ENCODE measurements at places on chromosomes 2 and 18.

GRCh38 chr2:558302-558642 is 118.9 kb downstream of the TMEM18 start:
- no peak for DNase-seq

DNA sequence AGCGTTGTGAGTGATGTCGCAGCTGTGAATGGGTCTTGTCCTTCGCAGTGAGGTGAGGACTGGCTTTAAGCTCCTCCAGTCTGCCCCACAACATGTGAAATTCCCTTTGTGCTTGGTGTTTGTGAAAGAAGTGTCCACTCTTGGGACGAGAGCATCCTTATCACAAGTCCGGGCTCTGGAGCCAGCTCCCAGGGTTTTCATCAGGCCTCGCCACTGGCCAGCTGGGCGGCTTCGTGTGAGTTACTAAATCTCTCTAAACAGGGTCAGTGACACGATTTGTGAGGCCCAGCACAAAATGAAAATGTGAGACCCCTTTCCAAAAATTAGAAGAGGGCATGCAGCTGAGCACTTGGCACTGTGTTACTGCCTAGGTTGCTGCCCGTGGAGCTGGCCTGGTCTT is 115.9 kb downstream of the VAPA start:
- DNase-seq: no peak

- no peak for DNase-seq
Observed at GRCh38 chr2:14306268-14306861, 326.2 kb upstream of the LRATD1 start.

DNA sequence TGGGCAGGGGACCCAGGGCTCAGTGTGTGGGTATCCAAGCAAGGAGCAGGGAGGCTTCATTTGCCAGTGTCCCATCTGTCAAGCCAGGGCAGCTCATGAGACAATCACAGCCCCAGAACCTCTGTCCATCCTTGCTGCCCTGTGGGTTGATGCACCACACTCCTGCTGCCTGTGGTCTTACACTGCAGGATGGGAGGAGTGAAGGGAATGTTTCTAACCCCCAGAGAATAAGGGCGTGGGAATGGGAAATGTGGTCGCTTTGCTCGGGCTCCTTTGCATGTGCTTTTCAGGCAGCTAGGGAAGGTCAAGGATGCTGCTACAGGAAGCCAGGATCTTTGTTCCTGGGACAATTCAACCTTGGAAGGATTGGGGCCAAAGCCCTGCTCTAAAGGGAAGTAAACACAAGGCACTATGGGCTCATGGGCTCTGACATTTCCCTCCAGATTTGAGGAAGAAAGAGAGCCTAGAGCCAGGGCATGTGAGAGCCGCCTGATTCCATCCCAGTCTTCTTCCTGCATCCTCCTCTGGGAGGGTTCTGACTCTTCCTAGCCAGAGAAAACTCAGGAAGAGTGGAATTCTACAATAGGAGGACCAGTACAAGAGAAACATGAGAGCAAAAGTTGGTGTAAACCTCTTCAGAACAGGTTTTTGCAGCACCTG is 18.8 kb upstream of the MAP3K20 start:
- peak; percentile 35 for DNase-seq

DNA sequence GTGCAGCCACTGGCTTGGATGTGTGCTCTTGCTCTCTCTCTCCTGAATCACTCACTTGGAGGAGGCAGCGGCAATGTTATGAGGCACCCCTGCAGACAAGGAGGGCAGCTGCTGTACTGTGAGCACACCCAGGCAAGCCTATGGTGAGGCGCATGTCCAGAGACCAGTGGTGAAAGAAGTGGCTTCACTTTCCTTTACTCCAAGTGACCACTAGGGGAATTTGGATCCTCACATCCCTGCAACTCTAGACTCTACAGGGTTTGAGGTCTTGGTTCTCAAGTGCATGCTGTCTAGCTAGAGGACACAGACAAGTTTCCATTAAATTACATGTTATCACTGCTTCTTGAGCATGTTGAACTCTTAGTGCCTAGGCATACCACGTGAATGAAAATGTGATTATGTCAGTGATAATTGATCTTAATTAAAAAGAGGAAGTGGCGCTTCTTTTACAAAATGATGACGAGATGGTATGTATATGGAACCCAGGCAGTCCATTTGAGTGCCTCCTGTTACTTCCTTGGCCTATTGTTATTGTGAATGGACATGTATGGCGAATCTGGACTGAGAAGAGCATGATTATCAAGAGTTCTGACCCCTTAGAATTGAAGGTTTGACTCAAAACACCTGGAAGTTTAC is 181.0 kb upstream of the CDH2 start:
- no peak for DNase-seq

DNA sequence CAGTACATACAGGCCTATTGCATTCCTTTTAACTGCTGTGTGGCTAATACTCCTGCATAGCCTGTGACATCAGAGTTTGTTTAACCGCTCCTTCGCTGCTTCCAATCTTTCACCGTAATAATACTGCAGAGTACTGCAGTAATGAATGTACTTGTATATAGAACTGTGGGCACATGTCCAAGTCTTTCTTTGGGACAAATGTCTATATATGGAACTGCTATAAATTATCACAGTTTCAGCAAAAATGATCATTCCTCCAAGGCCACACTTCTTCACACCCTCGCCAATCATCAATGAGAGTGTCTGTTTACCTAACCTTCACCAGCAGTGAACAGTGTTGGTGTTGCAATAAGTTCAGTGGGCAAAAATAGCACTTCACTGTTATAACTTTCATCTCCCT is 230.4 kb downstream of the SP3 start:
- DNase-seq: no peak

DNA sequence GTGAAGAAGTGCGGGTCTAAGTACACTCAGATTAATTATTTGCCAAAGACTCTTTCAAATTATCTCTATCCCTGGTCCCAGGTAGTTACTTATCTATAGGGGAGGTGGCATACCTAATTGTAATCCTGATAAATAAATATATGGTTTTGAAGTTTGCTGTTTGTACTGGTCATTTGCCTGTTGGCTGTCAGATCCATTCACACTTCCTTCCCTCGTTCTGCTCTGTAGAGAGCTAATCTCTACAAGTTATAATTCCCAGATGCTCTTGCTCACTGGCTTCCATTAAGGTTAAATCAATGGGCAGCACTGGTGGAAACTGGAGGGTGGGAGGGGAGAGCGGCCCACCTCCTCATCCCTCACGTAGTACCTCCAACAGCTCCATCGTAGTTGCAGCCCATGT is 447.1 kb downstream of the TXNL1 start:
- no peak for DNase-seq

DNA sequence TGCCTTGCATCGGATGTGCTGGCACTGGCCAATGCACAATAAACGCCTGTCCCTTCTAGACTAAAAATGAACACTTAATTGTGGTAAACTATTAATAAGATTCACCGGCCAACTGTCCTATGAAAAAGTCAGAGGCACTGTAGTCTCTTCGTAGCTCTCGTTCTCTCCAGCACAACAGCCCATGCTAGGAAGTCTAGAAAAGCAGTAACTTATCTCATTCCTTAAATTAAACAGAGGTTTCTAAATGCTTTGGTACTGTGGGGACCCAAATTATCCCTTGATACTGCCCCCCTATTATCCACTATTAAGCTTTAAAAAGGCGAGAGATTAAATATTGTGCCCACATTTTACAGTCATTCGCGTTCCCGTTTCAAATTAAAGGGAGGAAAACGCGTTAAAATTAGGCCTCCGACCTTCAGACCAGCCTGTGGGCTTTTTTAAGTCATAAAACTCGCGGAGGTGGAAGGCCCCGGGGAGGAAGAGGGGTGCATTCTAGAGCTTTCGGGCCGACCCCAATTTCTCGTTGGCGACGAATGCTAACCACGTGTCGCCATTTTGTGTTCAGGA is 1.5 kb upstream of the PCBP1 start:
- no peak for DNase-seq

- DNase-seq: no peak
Observed at GRCh38 chr2:174752403-174753037, 11.8 kb downstream of the CHRNA1 start.

DNA sequence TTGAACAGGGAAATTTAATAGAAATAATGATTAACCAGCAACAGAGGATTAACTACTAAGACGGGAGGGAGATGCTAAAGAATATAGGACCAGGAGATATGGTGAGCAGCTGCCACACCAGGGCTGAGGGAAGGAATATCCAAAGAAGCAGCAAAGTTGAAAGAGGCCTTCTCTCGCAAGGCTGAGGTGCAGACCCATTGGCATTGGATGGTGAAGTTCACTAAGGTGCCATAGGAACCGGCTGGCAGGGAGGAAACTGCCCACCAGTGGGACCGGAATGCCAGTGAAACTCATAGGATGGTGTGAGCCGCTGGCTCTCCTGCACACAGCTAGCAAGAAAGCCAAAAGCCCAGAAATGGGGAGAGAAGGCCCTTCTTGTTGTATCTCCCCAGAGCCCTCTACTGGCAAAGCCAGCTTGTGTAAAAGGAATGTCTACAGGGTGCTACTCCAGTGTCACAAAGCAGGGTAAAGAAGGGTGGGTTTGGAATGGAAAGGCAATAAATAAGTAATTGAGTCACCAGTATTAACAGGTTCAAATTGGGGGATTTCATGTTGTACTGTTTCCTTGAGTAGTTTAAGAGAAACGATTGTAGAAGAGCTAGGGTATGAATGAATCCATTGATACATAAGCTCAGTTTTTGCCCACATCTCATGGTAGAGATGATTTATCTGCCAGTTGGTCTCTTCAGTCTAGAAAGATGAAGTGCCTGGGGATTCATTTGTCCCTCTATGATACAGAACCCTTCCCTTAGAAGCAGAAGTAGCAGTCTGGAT is 36.0 kb downstream of the FARP2 start:
- DNase-seq: peak; percentile 45

GRCh38 chr2:24870891-24871705 is 48.9 kb downstream of the ADCY3 start:
- no peak for DNase-seq

DNA sequence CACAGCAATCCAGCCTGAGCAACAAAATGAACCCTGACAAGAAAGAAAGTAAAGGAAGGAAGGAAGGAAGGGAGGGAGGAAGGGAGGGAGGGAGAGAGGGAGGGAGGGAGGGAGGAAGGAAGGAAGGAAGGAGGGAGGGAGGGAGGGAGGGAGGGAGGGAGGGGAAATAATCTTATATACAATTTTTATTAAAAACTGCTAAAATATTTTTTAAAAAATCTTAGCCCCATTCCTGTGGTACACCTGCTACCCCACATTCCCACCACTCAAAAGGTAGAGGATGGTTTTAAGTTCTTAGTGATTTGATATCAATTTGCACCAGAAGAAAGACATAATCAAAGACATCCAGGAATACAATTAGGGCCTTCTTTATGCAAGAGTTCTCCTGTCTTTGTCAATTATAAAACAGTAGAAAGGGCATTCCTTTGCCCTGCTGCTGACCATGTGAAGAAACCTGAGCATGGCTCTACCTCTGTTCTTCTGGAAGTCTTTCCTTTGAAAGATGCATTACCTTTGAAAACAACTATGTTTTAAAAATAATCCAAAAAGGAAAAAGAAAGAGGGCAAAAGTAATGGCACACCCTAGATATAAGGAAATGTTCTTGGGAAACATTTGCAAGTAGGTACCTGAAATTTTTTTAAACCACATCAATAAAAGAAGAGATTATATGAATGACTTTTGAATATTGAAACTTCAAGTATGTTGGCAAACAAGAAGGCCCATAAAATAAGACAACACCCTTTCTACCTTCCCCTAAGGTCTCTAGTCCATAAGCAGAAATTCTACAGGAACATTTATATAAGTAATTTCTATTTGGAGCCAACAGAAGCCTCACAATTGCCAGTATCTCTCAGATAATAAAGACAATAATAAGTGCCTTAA is 33.7 kb upstream of the ACVR2A start:
- no peak for DNase-seq

DNA sequence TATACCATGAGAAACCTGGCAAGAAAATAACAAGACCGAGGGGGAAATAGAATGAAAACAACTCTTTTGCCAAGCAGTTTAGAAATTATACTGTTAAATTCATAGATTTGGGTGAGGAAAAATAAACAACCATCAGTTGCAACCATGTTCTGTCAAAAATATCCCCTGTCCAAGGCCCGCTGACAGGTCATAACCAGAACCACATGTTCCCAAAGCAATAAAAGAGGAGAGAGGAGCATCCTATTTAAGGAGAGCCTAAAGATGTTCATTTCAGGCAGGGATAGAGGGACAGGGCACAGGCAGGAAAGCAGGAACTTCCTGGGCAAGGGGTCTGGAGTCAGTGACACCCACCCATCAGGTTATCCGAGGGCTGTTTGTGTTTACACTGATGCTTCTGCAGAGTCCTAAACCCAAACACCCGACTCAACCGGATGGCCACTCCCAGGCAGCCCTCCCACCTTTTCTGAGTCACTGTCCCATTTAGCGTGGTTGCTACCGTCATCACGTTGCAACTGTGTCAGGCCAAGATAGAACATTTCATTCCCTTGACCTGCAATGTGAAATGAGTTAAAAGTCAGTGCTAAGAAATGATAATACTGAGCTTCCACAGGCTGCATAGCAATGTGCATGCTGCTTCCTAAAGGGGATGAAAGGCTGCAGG is 468.3 kb upstream of the RAB12 start:
- DNase-seq: no peak

GRCh38 chr2:231519975-231520555 is 10.2 kb downstream of the NMUR1 start:
- DNase-seq: no peak

DNA sequence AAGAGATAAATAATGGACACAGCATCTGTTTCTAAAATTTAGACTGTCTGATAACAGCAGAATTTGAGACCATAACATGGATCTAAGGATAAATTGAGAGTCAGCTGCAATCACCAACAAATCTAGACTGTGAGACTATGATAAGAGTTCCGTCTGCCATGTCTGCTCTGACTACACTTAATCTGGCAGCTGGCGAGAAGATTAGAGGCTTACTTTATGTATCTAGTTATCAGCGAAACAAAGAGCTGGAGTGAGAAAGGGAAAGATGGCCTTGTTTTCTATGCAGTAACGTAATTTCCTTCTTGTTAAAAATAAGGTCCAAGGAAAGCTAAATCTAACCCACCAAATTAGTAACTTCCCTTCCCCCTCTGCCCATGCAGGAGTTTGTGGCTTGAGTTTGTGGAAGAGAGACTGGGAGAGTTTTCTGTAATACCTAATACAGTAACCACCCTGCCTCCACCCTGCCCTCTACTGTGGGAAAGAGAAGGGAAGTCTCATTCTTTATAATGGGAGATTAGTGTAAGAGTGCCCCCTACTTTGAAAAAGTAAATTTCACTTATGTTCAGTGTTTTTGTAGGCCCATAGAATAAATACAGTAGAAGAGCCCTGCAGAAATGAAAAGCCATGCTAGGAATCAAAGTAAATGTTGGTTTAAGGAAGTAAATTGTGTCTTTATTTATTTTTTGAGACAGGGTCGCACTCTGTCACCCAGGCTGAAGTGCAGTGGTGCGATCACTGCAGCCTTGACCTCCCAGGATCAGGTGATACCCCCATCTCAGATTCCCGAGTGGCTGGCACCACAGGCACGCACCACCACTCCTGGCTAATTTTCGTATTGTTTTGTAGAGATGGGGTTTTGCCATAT is 27.5 kb downstream of the EML4 start:
- DNase-seq: peak; percentile 70

DNA sequence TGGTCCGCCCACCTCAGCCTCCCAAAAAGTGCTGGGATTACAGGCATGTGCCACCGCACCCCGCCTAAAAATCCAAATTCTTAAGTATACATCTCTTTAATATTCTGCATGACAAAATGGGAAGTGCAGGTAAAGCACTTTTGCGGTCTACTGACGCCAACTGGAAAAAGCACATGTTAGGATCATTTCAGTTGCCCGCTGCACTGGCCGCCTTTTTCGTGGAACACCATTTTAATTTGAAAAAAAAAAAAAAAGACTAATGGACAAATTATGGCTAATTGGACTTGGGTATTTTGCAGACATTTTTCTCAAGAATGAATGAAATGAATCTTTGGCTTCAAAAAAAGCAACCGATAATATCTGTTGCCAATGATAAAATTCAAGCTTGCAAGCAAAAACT is 129.3 kb upstream of the GPC1 start:
- DNase-seq: no peak

- DNase-seq: peak; percentile 41
Observed at GRCh38 chr18:43789234-43790000, 512.1 kb upstream of the SYT4 start.
